ENCODE measurements at places on chromosomes 2 and 18.

- peak; percentile 25 for DNase-seq
Observed at GRCh38 chr18:58996131-58996641, 131.5 kb downstream of the ZNF532 start.

DNA sequence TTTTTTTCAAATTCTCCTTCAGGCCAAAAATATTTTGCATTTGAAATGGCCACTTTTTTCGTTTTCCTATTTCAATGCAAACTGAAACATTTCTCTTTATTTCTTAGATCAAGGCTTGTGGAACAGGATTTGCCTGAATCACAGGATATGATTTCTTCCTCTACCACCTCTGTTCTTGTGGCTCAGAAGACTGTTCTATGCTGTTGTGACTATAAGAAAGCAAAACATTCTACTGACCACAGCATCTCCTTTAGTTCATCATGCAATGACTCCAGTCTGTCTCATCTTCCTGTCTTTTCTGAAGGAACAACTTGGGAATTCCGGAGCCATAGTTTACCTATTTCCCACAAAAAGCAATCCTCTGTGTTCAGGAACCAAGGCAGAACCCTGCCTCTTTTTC lies 16.2 kb upstream of the ZNF512 start:
- no peak for DNase-seq

GRCh38 chr18:25630682-25631081 lies 278.7 kb upstream of the ZNF521 start:
- DNase-seq: no peak

GRCh38 chr2:214410918-214411554 lies at the start of gene VWC2L:
TSS of gene VWC2L (plus strand) at chr2:214411054. CDS start at chr2:214414194, 3,140 bp downstream.
- peak; percentile 53 for DNase-seq

GRCh38 chr2:144370937-144371584 lies 148.9 kb downstream of the ZEB2 start:
- DNase-seq: no peak

DNA sequence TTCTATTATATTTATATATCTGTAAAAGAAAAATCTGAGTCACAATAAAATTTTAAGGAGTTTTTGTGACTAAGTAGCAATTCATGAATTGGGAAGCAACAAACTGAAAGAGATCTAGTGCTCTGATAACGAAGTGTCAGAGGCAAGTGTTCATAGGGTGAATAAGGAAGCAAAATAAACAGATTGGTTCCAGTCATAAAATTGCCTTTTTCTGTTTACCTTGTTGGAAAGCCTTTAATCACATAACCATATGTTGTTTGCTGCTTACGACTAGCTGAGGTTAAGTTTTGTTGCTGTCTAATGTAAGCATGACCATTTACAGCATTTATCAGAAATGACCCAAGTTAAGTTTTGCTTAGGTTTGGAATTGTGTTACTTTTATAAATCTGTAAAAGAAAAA lies 358.9 kb downstream of the ARL6IP6 start:
- no peak for DNase-seq

DNA sequence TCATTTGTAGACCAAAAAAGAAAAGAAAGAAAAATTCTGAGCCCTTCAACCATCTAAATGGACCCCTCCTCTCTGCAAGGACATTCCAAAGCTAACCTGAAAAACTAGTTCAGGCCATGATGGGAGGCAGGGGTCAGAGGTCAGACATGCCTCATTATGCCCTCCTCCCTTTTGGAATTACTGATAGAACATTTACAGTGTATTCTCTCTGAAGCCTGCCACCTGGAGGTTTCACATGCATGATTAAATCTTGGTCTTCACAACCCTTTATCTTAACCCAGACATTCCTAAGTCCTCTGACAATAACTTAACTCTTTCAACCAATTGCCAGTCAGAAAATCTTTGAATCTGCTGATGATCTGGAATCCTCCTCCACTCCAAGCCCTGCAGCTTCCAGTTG lies 86.0 kb downstream of the SPP2 start:
- no peak for DNase-seq

GRCh38 chr2:157940024-157940423 lies 63.9 kb upstream of the ACVR1 start:
- peak; percentile 9 for DNase-seq

- DNase-seq: no peak
Observed at GRCh38 chr2:121375621-121376159, 90.7 kb upstream of the TFCP2L1 start.

- no peak for DNase-seq
Observed at GRCh38 chr2:200300638-200301314, 5.7 kb upstream of the SPATS2L start.

DNA sequence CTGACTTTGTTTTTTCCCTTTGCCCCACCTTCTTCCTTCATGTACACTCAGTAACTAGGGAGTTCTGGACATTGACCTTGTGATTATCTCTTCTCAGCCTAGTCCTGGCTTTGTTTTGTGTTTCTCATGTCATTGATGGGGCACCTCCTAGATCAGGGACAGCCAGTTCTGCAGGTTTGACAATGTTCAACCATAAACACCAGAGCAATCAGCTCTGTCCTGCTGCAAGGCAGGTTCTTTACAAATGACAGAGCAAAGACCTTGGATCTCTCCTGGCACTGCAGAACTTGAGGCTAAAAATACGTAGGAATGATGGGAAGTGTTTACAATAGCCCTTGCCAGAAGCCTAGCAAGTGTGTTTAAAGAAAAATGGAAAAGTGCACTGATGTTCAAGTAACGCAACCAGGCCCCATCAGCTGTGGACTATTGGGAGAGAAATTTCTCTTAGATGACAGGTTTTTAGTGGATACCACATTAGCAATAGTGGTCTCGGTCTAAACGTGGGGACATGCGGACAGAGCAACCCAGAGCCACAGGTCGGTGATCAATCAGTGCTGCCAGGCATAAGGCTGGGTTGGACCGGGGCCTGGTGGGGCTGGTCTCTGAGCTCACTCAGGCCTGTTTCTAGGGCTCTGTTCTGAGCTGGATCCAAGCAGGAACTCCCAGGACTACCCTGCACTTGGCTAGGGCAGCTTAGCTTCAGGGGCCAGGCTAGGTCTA lies 76.8 kb downstream of the SOWAHC start:
- DNase-seq: no peak

DNA sequence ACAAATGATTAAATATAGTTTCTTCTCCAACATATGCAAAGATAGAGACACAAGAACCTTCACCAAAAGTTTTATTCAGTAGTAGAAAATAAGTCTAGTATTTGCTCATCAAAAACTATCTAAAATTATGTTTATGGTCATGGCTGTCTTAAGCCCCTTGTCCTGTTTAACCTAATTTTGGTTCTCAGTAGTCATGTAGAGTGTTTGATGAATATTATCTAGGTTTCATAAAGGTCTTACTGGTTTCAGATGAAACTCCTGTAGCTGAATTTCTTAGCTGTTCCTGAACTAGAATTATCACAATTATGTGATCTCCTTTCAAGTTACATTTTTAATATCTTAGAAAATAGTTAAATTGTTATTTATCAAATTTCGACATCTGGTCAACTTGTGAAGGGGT lies 228.0 kb upstream of the SPHKAP start:
- no peak for DNase-seq

DNA sequence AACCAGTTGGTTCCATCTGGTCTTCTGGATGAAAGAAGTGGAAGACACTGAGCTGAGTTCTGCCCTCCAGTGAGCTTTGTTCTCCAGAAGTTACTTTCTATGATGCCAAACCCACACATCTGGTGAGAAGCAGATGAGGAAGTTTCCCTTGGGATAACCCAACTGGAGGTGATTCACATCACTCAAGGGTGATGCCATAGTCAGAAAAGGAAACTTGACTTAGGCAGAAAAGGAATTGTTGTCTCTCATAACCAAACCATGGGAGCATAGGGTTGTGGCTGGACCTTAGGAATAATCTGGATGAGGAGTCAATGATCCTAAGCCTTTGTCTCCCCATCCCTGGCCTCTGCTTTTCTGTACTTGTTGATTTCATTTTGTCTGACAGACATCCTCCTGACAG lies 43.7 kb downstream of the CDC42EP3 start:
- DNase-seq: peak; percentile 95

- no peak for DNase-seq
Observed at GRCh38 chr18:58928386-58928785, 63.7 kb downstream of the ZNF532 start.

- peak; percentile 93 for DNase-seq
Observed at GRCh38 chr2:42809819-42810120, 17.4 kb upstream of the HAAO start.

GRCh38 chr18:75045272-75045671 lies 163.7 kb downstream of the PTGR3 start:
- DNase-seq: no peak

GRCh38 chr2:206987810-206988209 lies 48.5 kb downstream of the CPO start:
- no peak for DNase-seq

- no peak for DNase-seq
Observed at GRCh38 chr2:232318169-232318855, 60.2 kb upstream of the ALPP start.

GRCh38 chr18:76490670-76491472 lies 4.2 kb downstream of the ZNF516 start:
- DNase-seq: peak; percentile 91

- no peak for DNase-seq
Observed at GRCh38 chr2:64828261-64828660, 160.9 kb upstream of the SLC1A4 start.

DNA sequence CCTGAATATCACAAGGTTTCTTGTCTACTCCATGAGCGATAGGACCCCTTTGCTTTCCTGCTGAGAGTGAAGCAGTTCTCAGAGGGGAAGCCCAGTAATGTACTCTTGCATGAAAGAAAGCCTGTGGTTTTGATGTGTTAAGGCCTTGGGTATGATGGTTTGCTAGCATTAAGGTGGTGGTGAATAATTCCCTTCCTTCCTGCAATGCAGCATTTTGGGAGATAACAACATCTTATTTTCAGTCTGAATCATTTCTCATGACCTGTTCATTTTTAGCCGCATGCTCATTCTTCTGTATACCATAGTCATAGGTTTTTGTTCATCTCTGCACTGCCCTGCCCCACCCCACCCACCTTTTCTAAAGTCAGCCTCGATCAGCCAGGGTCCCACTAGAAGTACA lies 66.2 kb downstream of the HNMT start:
- DNase-seq: no peak

DNA sequence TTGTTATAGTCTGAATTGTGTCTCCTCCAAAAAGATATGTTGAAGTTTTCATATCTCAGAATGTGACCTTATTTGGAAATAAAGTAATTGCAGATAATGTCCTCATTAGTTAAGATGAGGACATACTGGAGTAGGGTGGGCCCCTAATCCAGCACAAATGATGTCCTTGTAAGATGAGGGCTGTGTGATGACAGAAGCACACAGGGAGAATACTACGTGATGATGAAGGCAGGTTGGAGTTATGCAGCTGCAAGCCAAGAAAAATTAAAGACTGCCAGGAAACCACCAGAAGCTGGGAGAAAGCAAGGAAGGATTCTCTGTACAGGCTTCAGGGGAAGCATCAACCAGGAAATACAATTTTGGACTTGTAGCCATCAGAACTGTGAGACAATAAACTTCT lies 58.3 kb upstream of the PNPT1 start:
- no peak for DNase-seq

- peak; percentile 47 for DNase-seq
Observed at GRCh38 chr2:69952336-69953115, 8.9 kb downstream of the ASPRV1 start.

- peak; percentile 10 for DNase-seq
Observed at GRCh38 chr2:196566961-196567666, 72.4 kb upstream of the CCDC150 start.

DNA sequence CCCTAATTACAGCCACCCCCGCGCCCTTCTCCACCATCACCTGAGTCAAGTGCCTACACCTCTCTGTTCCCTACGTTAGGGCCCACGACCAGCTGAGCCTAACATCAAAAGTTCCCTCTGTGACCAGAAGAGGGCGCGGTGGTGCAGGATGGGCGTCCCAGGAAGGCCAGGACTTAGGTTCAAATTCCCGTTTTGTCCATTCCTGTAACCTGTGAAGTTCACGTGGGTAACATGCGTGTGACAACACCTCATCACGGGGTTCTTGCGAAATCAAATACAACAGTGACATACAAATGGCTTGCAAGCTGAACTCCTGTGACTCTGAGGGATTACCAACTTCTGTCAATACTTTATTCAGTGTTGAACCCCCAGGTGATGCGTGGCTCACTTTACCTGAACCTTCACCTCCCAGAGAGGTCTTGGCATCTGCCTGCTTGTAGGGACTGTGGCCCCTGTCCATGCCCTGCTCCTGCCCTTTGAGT lies 207.9 kb downstream of the ARL4C start:
- DNase-seq: peak; percentile 77

GRCh38 chr2:96225016-96225533 lies 16.4 kb upstream of the STARD7 start:
- peak; percentile 83 for DNase-seq

DNA sequence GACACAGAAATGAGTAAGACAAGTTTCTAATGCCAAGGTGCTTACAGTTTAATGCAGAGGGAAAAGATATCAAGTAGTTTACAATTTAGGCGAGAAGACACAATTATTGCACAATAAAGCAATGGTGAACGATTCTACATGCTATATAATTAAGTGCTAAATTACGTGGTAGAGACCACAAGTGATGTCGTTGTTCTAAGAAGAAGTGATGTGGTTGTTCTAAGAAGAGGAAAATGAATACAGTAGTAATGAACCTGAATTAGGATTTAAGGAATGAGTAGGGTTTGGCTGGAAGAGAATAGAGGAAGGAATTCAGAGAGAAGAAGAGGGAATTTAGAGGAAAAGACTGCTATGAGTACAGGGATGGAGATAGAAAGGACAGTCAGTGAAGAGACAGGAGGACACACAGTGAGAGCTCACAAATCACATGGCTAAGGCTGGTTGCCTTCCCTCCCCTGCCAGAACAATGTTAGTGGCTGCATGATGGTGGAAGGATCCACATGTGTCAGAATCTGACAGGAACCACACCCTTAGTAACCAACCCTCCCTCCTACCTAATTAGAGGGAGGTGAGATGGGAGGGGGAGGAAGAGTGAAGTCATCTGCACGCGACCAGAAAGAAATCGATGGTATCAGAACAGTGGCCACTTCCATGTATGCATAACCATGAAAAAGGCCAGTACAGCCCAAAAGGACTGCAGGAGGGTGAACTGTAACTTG lies 44.7 kb downstream of the M1AP start:
- DNase-seq: no peak

- DNase-seq: no peak
Observed at GRCh38 chr2:7034303-7034702, 117.1 kb downstream of the RNF144A start.

DNA sequence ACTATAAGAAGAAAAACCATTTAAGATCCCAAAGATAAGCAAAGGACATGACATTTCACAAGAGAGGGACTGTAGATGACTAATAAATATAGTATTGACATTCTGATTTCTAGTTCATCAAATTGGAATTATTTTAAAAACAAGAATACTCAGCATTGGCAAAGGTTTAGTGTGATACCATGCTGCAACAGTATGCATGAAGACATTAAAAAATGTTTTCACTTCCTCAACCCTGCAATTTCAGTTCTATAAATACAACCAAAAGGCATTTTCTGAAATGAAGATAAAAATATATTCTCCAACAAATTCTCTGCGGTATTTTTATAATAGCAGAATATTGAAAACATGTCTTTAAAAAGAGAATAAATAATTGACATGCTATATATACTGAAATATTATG lies 2.1 kb downstream of the C2orf81 start:
- no peak for DNase-seq

Data from suppressor macrophage treated with lipopolysaccharide for 1 hour (primary cell).